Aorta (tissue), 5 donors: ENCODE measurements at places on chromosomes 13 and 19.

- no peak for DNase-seq
Measured at GRCh38 chr19:15196360-15197005, 4.3 kb downstream of the NOTCH3 start.

GRCh38 chr19:7637374-7638256, 705 bp downstream of the STXBP2 start:
- peak; percentile 73 for DNase-seq

- no peak for DNase-seq
Measured at GRCh38 chr13:23922005-23922932, 25.0 kb upstream of the C1QTNF9B start.

DNA sequence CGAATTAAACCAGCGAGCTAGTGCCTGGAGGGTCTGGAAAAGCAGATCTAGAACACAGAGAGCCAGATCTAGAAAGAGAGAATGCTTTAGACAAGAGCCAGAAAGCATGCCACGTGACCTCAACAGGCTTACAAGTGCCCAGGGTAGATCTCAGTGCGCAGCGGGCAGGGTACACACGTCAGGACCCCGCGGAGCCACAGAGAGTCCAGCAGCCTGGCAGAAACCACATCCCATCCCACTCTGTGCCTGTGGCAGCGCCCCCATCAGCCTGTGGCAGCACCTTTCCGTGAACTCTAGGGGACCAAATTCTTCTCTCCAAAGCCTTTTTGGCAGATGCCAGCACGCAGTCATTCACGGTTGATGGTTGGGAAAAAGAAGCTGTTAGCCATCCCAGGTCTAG, 5.9 kb downstream of the ARHGEF1 start:
- DNase-seq, result no peak

DNA sequence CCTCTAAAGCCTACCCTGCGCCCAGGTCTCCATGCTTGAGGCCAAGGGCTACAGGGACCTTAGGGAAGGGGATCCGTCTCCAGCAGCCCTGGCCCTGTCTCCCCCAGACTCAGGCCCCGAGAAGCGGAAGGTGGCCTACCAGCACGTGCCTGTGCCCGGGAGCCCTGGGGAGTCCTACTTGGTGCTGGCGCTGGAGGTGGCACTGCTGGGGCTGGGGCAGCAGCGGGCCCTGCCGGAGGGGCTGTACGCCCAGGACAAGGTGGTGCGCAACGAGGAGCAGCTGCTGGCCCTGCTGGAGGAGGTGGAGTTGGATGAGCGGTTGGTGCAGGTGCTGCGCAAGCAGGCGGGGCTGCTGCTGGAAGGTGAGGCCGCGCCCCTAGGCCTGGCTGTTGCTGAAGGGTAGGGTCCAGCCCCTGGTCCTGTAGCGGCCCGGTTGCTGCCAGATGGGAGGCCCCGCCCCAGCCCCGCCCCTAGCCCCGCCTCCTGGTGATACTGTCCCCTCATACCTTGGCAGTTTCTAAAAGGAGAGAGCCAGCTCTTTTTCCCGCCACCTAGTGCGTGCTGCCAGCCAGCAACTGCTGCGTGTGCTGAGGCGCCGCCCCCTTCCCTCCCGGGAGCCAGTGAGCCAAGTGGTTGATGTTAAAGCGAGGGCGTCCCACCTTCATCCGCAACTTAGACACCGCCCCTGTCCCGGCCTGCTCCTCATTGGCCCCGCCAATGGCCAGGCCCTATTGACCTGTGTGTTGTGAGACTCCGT, 22.6 kb downstream of the ZSWIM4 start:
- peak; percentile 84 for DNase-seq

DNA sequence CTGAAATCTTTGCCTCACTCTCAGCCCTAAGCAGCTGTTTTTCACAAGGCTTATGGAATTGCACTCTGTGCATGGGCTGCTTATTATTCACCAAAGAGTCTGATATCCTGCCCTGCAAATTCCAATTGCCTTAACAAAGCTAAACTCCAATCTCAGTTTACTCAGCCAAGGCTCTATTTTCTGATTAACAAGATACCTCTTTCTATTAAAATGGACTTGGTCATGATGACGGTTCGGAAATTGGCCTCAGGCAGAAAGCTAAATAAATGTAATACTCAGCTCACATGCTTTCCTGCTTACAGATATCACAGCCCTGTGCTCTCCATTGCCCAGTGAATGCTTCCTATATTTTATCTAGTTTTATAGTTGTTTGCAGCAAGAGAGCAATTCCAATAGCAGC, 1270.8 kb downstream of the PCDH9 start:
- DNase-seq, result no peak

DNA sequence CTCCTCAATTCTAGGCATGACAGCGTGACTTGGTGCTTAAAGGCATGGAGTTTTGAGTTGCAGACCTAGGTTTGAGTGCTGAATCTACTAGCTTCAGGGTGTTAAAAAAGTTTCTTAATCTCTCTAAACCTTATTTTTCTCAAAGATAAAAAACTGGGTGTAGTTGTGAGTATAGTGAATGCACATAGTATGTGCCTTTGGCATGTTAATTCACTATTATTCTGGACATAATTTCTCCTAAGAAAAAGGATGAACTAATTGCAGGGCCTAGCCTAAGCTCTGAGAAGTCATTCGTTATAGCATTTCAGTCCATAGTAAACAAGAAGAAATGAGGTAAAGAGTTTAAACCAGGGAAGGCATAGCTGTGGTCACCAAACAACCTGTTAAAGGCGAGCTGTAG, 149.0 kb downstream of the LACC1 start:
- DNase-seq, result no peak

GRCh38 chr13:29704648-29705047, 109.2 kb upstream of the SLC7A1 start:
- DNase-seq, result no peak

- DNase-seq, result no peak
Measured at GRCh38 chr13:20989656-20990321, 71.6 kb downstream of the LATS2 start.

GRCh38 chr19:35320065-35320713, 8.8 kb upstream of the CD22 start:
- no peak for DNase-seq

- no peak for DNase-seq
Measured at GRCh38 chr13:105436943-105437342, 1098.5 kb downstream of the EFNB2 start.

DNA sequence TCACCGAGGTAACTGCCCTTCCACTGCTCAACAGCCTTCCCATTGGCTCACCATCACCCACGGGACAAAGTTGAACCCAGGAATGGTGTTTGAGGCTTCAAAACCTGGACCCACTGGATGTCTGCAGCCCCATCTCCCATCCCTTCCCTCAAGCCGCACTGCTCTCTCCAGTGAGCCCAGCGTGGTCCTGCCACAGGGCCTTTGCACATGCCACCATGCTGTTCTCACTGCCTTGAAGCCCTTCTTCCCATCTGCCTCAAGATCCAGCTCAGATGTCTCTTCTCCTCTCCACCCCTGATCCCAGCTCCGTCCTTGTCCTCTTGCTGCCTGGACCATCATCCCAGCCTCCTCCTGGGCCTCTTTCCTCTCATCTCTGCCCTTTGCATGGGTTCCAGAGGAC, 4.0 kb downstream of the SHISA7 start:
- no peak for DNase-seq

- DNase-seq, result no peak
Measured at GRCh38 chr19:10074153-10074552, 12.0 kb upstream of the SHFL start.

- DNase-seq, result no peak
Measured at GRCh38 chr13:111937777-111938311, 129.1 kb upstream of the SOX1 start.

- no peak for DNase-seq
Measured at GRCh38 chr13:31919241-31919640, 112.3 kb upstream of the FRY start.

DNA sequence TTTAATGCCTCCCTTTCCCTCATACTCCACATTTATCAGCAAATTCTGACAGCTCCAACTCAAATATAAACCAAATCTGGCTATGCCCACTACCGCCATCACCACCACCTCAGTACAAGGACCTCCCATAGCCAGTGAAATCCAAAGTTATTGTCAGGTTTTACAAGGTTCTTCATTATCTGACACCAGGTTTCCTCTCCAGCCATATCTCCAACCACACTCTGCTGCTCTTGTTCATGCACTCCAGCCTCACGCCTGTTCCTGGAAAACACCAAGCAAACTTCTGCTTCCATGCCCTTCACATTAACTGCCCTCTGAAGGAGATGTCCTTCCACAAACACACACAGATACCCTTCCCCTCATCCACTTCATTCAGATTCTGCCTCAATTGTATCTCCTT, 102.2 kb upstream of the MIR17HG start:
- DNase-seq, result no peak

- no peak for DNase-seq
Measured at GRCh38 chr19:7582446-7582845, 13.2 kb upstream of the CAMSAP3 start.

GRCh38 chr13:29758531-29759114, 91.8 kb downstream of the UBL3 start:
- DNase-seq, result peak; percentile 85

DNA sequence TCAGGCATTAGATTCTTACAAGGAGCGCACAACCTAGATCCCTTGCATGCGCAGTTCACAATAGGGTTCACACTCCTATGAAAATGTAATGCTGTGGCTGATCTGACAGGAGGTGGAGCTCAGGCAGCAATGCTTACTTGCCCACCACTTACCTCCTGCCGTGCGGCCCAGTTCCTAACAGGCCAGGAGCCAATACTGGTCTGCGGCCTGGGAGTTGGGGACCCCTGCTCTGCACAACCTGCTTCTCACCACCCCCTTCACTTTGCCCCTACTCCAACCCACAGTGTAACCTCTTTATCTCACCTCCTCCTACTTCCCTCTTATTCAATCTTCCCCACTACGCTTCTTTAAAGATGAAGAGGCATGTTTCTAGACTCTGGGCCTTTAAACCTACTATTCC, 240.2 kb downstream of the RGCC start:
- no peak for DNase-seq

DNA sequence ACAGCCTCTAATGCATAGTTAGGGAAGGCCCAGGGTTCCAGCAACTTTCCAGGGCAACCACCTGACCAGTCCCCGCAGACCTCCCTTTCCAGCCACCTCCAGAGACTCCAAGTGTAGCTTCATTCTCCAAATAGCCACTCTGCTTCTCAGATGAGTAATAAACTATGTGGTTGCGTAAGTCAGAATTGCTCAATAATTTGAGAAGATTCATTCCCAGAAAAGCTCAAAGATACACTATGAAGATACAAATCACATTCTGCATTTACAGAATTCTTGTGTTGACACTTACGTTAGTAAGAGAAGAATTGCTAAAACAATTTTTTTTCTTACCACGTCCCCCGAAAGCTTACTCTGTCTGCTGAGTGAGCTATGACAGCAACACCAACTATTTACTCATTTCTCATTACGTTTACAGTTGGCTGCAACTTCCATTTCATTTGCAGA, 8.2 kb upstream of the LATS2 start:
- DNase-seq, result no peak
